ENCODE measurements at places on chromosomes 1 and 21. TPM values are rescaled to one million over a fixed set of nuclear protein-coding genes. Genes with fewer than 3 reads are reported as not detected.

DNA sequence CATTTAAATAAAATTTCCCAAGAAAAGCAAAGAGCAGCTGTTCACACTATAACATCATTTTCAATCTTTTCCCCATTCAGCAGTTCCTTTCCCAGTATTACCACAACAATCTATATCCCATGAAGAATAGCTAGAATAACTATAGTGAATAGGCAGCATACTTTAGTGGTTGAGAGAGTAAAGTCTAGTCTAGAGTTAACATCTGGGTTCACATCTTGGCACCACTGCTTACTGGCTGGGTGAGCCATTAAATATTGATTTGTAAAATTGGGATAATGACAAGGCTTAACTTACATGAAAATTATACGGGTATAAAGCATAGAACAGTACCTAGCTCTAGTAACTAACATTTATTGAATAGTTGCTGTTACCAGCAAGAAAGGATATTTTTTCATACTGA lies 14.4 kb downstream of the S100PBP start:
- no peak for DNase-seq

- DNase-seq, result no peak
Observed at GRCh38 chr1:239558991-239559390, 172.6 kb downstream of the CHRM3 start.

DNA sequence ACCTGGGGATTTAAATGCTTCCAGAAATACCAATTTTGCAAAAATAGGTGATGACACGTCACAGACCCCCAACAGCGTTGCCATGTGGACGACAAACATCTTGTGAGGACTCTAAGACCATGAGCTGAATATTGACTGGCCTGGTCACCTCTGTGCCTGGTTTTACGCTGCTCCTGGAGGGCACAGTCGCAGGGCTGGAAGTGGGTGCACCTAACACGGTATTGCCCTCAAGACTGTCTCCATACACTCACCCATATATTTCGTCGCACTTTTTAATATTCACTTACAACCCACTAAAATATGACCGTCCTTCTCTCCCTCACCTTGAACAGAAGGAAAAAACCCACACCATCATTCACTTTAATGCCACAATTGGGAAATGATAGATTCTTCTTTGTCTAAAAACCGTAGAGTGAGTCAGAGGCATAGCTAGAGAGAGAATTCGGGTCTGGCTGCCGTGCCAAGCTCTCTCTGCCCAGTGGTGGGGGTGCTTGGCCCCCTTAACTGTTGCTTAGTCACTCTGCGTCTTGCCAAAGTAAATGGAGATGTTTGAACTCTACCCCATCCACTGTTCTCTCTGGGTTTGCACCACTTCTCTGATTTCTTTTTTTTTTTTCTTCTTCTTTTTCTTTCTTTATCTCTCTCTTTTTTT lies 40.8 kb upstream of the UTS2 start:
- no peak for DNase-seq

DNA sequence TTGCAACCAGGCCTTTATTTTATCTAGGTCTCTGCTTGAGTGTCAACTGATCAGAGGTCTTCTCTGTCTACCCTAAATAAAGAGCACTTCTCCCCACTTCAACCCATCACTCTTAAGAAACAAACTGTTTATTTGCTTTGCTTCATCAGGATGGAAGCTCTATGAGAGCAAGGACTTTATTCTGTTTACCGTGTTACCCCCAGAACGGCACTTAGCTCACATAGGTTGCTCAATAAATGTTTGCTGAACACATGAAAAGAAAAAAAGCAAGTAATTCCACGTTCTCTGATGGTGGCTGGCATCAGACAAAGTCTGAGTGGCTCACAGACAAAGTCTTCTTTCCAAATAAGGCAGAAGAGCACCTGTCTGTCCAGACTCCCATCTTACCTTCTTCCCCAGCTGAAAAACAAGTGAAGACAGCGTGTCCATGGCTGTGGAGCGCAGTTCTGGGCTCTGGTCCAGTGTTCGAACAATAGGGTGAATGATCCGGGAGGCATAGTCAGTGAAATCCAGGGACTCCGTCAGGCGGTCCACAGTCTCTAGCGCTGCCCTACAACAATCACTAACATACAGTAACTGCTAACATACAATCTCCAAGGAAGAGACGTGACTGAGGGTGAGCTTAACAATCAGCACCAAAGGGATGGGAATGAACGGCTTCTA lies 22.9 kb downstream of the ANGPTL7 start:
- no peak for DNase-seq

DNA sequence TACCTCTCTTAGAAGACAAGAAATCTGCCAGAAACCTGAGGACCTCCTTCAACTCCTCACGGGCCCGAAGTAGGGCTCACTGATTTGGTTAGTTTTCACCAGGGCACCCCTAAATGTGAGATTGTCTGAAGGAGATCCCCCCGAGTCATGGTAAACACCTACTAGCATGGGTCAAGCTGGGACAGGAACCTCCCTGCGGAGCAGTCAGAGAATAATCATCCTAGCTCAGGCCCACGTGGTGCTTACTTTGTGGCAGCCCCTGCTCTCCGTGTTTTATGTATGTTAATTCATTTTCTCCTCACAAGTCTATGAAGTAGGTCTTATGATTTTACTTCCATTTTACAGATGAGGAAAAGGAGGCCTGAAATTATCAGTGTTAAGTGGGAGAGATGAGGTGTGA lies 138.2 kb downstream of the NTPCR start:
- no peak for DNase-seq

CHIT1 gene
- 751 TPM for total RNA-seq

GRCh38 chr1:210457568-210457967 lies 128.9 kb downstream of the HHAT start:
- DNase-seq, result no peak

GRCh38 chr1:2777424-2778219 lies 23.9 kb downstream of the TTC34 start:
- peak; percentile 54 for DNase-seq

DNA sequence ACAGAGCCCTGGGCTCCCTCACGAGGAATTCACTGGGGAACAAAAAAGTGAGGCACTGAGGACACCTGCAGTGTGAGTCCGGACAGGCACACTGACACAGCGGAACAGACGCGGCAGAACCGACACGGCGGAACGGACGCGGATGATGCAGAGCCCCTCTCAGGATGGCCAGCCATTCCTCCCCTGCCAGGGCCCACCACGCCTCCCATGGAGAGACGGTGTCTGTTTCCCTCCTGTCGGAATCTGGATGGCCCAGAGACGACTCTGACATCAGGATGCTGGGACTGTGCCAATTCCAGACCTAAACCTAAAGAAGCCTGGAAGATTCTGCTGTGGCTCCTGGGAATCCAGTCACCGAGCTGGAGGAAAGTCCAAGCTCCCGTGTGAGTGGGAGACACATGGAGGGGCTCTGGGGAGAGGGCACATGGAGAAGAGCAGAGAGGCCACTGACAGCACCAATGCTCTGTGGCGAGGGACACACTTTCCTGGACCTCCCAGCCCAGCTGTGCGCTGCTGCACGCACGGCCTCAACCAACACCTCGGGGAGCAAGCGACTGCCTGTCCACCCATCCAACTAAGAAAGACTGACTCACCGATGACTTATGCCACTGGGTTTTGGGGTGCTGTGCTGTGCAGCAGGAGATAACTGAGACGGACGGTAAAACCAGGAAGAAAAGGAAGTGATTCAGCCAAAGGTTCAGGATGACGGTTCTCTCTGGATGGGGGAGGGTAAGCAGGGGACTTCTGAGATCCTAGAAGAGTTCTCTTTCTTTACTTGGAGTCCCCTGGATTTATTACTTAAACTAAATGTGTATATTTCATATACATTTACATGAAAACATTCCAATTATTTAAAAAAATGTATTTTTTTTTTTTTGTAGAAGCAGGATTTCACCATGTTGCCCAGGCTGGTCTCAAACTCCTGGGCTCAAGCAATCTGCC lies 23.3 kb downstream of the ZBTB17 start:
- no peak for DNase-seq

DNA sequence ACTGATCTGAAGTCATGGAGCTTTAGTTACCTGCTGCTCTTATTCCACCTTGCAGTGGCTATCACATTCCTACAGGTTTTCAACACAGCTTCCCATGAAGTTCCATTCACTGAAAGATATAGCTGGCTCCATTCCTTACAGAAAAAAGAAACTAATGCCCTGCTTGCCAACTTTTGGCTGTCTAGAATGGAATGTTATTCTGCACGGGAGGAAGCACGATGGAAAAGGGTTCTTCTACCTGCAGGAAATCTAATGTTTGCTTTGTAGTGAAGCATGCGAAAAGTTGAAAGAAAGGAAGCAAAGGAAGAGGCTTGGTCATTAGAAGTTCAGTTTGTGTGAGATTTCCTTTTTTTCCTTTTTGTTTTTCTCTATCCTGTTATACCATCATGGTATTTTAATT lies 32.6 kb downstream of the GIPC2 start:
- no peak for DNase-seq

CORT gene
- total RNA-seq, result not detected

PTPRU gene
- 45.5 TPM for total RNA-seq

GRCh38 chr1:113542221-113542701 lies 151.9 kb downstream of the MAGI3 start:
- DNase-seq, result no peak

DNA sequence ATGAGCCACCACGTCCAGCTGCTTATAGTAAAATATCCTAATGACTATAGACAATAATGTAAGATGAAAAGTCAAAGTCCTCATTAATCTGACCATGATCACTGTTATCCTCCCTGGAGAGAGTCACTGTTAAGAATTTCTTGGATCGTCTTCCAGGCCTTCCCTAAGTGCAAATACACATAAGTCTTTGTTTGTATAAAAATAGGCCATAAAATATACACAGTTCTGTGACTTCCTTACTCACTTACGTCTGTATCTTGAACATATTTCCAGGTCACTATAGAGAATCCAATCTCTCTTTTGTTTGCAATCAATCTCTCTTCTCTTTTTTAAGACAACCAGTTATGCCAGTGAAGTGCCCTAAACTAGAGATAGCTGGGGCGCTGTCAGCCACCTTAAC lies 89.1 kb upstream of the LYST start:
- DNase-seq, result no peak

DNA sequence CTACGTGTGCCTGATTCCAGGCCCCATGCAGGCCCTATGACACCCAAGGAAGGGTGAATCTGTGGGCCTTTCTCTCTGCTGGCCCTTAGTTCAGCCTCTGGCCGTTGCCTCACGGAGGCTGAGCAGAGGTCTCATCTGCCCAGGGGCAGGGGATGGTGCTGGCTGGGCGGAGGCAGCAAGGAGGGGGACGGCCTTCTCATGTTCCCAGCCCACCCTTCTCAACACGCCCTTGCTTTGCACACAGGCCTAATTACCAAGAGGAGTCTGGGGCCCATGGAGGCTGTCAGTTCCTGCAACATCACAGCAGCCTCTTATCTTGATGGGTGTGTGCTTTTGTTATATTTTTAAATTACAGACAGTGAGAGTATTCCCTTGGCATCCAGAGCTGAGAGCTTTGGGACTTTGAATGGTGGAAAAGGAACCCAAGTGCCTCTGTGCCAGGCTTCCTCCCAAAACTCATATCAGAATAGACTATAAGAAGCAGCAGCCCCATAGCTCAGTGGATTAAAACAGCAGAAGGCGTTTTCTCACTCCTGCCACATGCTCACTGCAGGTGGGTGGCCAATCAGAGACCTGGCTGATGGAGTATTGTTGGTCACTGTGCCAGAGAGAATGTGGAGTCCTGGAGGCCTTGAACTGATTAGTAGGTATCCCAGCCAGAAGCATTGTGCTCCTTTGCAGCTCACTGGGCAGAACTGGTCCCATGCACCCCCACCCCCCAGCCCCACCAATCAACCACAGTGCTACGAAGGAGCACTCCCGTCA lies 164.9 kb downstream of the CAMTA1 start:
- DNase-seq, result no peak

RUNX3 gene
- total RNA-seq, result 13.1 TPM

- DNase-seq, result no peak
Observed at GRCh38 chr1:66757722-66758240, 5.5 kb downstream of the DYNLT5 start.

DNA sequence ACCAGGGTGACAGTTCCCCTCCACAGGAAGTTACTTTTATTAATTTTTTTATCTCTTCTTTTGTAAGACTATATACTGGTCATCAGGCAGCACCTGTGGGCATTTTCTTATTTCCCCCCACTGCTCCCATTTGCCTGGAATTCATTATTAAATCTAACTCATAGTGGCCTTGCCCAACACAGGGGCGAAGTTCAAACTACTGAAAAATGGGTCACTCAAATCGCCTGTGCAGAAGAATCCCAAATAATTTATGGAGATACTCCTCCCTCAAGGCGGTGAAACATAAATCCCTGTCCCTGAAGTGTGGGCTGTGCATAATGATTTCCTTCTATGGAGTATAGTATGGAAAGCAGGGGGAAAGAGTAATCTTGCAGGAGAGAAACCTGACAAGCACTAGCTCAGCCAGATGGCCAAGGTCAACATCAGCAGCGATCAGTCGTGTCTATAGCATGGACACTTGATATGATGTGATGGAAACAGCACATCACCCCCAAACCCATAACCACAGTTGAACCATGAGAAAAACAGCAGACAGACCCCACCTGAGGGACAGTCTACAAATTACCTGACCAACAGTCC lies 7.9 kb downstream of the CAMK2N1 start:
- no peak for DNase-seq

DNA sequence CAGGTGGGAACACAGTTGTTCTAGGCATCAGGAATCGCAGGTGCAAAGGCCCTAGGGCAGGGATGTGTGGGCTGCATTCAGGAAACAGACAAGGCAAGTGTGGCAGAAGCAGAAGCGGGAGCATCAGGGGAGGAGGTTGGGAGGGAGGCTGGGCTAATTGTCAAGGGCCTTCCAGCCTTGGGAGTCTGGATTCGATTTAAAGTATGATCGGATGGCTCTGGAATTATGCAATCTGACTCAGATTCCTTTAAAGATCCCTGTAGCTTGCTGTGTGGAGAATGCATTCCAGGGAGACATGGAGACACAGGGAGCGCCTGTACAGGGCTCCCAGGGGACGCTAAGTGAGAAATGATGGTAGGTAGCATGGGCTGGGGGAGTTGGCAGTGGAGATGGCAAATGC lies 86.5 kb downstream of the LACTBL1 start:
- no peak for DNase-seq

DNA sequence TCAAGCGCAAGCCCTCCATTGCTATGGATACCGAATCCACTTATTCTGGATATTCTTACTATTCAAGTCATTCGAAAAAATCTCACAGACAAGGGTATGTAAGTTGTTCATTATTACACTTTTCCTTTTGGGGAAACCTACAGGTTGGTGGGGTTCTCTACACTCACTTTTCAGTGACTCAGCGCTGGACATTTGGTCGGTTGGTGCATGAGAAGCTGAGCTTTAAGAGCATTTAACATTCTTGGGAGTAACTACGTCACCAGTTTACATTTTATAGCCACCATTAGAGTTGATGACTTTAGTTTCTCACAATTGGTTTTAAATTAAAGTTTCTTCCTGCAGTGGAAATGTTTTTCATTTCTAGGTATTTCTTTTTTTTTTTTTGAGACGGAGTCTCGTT lies 9.6 kb downstream of the VANGL1 start:
- no peak for DNase-seq

- DNase-seq, result no peak
Observed at GRCh38 chr21:29888437-29888836, 51.4 kb downstream of the GRIK1 start.

EXTL1 gene
- 0.49 TPM for total RNA-seq

GRCh38 chr1:30527511-30528140 lies 195.8 kb downstream of the MATN1 start:
- DNase-seq, result peak; percentile 40

NID1 gene
- 60.5 TPM for total RNA-seq

PLA2G2D gene
- not detected for total RNA-seq

C1orf94 gene
- total RNA-seq, result not detected

- DNase-seq, result no peak
Observed at GRCh38 chr1:185318431-185319138, 1.5 kb upstream of the IVNS1ABP start.

GRCh38 chr1:165854101-165854845 lies 26.9 kb downstream of the UCK2 start:
- DNase-seq, result no peak

LRRC53 gene
- not detected for total RNA-seq

All from upper lobe of right lung (tissue), 1 donor.